ENCODE measurements at places on chromosomes 11 and 22.

DNA sequence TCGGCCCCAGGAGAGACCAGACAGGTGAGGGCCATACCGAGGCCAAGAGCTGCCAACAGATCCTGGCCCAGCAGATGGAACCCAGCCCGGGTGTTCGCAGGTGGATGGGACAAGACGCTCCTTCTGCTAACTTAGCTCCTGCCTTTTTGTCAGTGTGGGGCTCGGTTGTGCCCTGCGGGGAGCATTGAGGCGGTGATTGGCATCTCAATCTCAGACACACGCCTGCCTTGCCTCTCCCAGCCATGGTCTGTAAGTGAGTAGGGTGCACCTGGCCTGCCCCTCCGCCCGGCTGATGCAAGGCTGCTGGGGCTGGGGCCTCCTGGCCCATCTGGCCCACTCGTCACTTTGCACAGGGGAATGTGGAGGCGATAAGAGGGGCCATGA lies 350.1 kb downstream of the TBC1D22A start:
- no peak for DNase-seq

GRCh38 chr11:63839508-63840355 lies 822 bp downstream of the MARK2 start:
- DNase-seq, result no peak

GRCh38 chr11:72793076-72793424 lies 797 bp downstream of the STARD10 start:
- no peak for DNase-seq

DNA sequence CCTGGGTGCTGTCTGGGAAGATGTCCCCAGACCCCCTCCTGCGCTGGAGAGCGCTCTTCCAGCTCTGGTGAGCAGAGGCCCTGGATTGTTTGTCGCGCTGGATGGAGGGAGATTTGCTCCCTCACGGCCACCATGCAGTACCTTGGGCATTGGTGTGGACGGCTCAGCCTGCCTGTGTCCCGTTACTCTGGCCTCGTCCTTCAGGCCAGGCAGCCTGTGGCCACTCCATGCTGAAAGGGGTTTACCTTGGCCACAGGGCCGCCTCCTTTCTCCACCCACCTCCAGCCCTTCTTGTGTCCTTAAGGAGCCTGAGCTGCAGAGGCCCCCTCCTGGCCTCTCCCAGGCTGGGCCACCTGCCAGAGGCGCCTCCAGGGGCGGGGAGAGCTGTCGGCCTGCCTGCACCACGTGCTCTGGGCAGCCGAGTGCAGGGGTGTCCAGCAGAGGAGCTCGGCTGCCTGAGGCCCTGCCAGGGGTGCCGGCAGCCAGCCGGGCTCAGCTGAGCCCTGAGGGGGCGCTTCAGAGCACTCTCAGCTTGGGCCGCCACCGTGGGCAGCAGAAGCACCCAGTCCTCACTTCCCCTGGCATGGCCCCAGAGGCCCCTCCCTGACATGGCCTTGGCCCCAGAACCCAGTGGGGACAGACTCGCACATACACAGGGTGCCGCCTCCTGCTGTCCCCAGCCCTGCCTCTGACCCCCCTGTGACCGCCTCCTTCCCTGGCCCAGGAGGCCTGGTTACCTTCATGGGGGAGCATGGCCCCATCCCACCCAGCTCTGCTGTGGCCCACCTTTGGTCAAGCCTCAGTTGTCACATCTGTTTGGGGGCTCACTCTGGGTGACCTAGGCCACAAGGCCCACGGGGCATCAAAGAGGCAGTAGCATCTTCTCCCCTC lies 3.4 kb downstream of the CCND1 start:
- no peak for DNase-seq

- no peak for DNase-seq
These were observed 1102.6 kb downstream of the DLG2 start for GRCh38 chr11:84524422-84525051.

DNA sequence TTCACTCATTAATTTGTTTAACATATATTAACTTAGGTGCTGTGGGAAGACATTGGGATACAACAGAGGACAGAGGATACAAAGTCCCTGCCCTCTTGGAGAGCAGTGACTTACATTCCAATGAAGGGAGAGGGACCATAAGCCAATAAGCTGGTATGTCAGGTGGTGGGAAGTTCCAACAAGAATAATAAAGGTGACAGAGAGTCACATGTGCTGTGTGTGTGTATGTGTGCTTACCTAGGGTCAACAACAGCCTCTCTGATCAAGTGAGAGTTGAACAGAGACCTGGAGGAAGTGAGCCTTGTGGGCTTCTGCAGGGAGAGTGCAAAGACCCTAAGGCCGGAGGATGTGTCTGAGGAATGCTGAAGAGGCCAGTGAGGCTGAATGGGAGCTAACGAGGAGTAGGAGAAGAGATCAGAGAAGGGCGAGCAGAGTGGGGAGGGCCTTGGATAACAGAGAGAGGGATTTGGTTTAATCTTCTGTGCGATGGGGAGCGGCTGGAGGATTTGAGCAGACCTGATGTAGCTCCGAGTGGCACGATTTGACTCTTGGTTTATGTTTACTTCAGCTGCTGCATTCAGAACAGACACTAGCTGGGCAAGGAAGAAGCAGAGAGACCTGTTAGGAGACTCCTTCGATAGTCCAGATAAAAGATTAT lies 35.3 kb downstream of the MAP6 start:
- no peak for DNase-seq

GRCh38 chr11:16194566-16194965 lies 161.8 kb downstream of the SOX6 start:
- DNase-seq, result no peak

- peak; percentile 31 for DNase-seq
These were observed 100.0 kb upstream of the OR4B1 start for GRCh38 chr11:48116437-48117228.

DNA sequence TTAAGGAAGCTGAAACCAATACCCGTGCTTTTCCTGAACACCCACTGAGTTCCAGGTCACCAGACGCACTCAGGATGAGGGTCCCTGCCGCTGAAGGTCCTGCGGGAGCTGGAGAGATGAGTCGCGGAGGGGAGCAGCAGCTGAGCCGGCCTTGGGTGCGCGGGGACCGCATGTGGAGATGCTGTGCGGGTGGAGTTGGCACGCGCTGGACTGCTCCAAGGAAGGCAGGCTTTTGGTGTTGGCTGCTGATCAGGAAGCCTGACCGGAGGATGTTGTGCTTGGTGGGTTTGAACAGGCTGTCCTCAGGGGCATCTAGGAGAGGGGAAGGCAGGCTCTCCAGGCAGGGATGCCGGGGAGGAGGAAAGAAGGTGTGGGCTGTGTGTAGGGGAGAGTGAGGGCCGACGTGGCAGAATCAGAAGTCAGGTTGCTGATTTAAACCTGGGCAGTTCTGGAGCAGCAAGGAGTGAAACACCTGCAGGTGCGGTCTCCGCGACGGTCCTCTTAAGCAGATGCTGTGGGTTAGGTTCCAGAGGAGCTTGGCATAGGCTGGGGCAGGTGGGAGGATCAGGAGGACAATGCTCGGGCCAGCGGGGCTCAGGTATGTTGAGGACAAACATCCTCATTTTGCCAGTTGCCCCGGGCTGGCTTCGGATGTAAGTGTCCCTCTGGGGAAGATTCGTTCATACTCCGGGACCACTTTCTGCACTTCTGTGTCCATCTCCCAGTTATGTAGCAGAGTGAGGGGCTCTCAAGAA lies 197.5 kb upstream of the B3GAT1 start:
- no peak for DNase-seq

DNA sequence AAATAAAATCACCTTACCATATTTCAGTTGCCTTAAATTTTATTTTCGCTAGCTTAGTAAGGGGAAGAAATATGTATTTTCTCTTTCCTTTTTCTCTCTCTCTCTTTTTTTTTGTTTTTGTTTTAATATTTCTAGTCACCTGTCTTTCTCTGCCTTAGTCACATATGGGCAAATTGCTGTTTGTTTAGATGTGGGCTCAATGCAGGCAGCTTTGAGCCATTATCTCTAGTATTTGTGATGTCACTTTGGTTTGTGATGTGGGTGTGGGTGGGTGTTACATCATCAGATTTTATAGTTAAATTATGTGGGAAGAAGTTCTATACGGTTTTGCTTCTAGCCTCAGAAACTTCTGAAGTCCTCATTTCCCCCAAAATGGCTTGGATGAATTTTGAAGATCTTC lies at the start of gene C22orf31:
Gene C22orf31, minus strand, starts transcription at position 59 of the 400 bp plus-strand sequence. Its CDS starts 39 bp downstream, at position 20.
- DNase-seq, result no peak

DNA sequence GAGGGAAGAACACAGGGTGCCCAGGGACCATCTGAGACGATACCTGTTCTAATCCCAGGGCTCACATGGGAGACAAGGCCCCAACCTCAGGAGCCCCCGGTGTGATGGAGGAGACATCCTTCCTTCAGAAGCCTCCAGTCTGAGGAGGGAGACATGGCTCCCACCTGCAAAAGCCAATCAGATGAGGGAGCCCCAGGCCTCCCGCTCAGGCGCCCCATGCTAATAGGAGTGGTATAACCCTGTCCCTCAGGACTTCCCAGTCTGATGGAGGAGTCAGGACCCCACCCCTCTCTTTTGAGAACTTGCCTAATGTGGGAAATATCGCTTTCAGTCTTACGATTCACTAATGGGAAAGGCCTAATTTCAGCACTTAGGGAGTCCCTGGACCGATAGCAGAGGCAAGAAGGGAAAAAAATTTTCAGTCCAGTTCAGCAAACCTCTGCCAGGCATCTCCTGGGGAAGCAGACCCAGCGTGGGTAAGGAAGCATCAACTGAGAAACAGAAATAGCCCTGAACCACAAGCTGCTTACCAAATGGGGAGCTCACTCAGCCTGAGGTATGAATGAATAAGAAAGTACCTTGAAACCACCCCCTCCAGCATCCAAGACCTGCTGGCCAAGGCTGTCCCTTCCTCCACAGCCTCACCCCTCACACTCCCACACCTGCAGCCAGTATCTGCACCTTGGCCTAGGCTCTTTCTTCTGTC lies 5.9 kb downstream of the ARRB1 start:
- DNase-seq, result no peak

DNA sequence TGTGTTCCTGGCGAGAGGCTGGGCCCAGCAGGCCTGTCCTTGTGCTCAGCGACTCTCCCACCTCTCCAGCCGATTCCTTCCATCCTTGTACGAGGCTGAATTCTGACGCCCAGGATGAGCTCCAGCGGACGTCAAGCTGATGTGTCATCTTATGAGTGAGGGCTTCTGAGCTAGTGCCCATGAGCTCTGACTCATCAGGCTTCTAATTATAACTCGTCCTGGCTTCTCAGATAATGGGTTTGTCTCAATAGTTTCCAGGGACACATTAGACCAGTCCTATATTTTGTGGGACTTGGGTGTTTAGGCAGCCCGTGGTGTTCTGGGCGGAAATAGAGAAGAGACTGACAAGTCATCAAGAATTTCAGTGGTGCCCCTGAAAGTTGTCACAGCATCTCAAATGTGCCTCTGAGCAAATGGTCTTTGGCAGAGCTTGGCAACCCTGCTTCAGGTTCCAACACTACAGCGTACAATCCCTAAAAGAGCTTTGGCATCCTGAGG lies 108.2 kb upstream of the CD44 start:
- no peak for DNase-seq

- DNase-seq, result no peak
These were observed 591 bp upstream of the DNAJC4 start for GRCh38 chr11:64229744-64230170.

- DNase-seq, result peak; percentile 78
These were observed 23.9 kb upstream of the SCGB1A1 start for GRCh38 chr11:62394825-62395538.

GRCh38 chr22:31870890-31871289 lies 73.4 kb upstream of the YWHAH start:
- no peak for DNase-seq

DNA sequence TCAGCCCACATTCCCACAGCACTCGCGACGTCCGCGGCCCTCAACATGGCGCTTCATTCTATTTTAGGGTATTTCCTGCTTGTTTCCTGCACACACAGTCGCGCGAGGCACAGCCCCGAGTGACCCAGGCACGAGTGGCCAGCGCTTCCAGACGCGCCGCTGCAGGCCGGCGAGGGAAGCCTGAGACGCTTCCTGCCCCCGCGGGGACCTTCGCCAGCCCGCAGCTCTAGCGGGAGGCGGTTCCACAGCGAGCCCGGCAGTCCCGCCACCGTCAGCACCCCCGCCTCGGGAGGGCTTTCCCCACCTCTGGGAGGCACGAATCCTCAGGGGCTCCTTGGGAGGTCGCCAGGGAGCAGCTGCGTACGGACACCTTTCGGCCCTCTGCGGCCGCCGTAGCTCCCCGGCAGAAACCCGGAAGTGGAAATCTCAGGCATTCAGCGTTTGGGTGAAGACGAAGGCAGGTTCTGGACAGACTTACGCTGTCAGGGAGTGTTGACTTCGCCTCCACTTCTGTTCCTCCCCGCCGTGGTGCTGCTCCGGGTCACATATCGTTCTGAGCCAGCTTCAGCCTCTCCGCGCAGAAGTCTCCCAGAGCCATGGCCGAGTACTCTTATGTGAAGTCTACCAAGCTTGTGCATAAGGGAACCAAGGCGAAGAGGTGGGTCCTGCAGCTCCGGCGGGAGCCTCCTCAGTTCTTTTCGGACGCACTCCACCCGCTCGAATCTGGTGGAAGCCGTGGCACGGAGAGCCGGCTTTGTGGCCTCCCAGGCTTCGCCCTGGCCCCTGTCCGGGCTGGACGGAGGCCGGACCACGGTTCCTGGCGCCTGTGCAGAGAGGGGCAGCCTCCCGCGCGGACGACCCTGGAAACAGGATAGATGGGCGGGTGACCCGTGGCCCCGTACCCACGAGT lies 2925.9 kb upstream of the OR11H1 start:
- no peak for DNase-seq

GRCh38 chr22:50268655-50269113 lies 1.5 kb downstream of the MAPK11 start:
- no peak for DNase-seq

DNA sequence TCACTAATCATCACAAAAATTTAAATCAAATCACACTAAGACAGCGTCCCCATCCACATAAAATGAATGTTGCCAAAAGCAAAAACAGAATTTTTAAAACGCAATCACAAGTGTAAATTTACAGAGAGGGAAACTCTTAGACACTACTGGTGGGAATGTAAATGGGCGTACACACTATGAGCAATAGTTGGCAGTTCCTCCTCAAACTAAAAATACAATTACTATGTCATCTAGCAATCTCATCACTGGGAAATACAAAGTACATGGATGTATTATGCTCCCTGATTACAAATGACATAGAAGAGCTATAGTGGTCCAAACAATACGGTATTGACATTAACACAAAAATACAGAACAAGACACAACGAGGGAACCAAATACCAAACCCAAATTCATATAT lies 8.7 kb upstream of the RGL4 start:
- no peak for DNase-seq

DNA sequence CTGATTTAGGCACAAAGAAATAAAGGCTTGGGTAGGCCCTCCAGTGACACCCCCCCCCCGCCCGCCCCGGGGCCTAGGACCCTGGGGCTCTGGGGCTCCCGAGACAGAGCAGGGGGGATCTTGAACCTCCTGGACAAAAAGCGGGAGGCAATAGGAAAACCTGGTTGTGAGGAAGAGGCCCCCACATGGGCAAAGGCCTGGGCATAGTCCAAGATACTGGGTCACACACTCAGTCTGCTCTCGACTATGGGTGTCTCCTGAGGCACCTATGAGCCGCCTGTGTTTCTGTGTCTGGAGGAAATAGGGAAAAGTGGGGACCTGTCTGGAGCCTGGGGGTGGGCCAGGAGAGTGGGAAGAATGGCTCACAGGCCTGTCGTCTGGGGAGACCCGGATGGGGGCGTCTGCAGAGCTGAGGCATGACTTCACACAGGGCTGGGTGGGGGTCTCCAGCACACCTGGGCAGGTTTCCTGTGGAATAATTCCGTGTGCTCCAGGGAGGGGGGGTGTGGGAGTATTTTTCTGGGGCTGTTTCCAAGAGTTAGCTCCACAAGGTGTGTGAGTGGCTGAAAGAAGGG lies 2.4 kb upstream of the MN1 start:
- DNase-seq, result no peak

GRCh38 chr11:70799386-70799785 lies 401.1 kb downstream of the CTTN start:
- DNase-seq, result no peak

- no peak for DNase-seq
These were observed 379.5 kb downstream of the ETS1 start for GRCh38 chr11:128207861-128208321.

GRCh38 chr11:72534371-72535193 lies 100.3 kb upstream of the CLPB start:
- DNase-seq, result peak; percentile 22
